ENCODE measurements at places on chromosomes 7 and 10.

DNA sequence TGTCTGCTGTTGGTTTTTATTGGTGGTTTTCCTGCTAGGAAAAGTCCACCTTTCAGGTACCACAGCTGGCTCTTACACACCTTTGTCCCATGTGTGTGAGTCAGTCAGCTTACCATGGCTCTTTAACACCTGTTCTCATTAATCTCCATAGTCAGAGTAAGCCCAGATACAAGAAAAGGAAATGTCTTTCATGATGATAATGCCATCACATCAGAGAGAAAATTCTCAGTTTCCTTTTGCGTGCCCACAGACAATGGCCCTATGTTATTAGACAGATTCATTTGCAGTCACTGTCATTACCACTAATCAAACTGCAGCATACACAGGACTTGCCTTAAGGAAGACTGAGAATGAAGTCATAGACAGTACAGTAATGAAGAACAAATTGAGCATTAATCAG, 1583.6 kb upstream of the LRRTM3 start:
- no peak for DNase-seq

GRCh38 chr7:152884321-152884720, 124.8 kb downstream of the ACTR3B start:
- DNase-seq, result no peak

DNA sequence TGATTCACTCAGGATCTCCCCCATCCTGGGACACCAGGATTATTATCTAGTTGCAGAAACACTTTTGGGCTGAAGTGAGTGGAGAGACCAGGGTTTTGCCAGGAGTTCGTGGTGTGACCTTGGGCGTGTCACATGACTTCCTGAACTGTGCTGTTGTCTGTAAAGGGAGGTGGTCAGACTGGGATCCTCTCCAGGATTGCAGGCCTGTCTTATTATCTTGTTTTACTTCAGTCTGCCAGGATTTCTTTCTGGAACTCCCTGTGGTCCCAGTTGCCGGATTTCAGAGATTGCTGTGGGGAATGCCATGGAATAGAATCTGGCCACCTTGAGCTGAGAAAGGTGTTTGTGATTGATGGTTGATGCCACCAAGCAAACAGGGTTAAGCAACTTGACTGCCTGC, 35.8 kb downstream of the CRCP start:
- DNase-seq, result no peak

DNA sequence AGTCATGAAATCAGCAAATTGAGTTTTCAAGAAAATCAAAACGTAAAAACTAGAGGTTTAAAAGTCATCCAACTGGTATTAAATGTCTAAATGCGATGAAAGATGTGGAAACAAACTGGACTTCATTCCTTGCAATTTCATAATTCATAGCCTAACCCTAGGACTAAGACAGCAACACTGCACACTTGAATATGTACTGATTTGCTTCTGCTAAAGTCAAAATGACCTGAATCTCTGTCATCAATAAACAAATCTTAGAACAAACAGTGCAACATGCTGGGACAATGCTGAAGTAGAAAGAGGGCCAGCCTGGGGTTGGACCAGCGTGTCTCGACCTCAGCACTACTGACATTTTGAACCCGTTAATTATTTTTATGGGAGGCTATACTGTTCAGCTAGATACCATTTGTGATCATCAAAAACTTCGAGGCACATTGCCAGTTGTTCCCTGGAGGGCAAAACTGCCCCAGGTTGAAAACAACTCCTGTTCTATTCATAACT, 47.1 kb downstream of the MYOF start:
- no peak for DNase-seq

Measured in stimulated activated CD8-positive, alpha-beta memory T cell treated with anti-CD3 and anti-CD28 coated beads, Interleukin-2, amount 100 ng/mL, for 1 hour (primary cell).